ENCODE measurements at places on chromosomes 7 and 10.

GRCh38 chr7:43674559-43675436 lies 54.5 kb downstream of the COA1 start:
- no peak for DNase-seq

- DNase-seq = no peak
Measured at GRCh38 chr7:74586258-74587175, 71.0 kb upstream of the GTF2I start.

GRCh38 chr10:25912866-25913265 lies 21.2 kb upstream of the MYO3A start:
- no peak for DNase-seq

DNA sequence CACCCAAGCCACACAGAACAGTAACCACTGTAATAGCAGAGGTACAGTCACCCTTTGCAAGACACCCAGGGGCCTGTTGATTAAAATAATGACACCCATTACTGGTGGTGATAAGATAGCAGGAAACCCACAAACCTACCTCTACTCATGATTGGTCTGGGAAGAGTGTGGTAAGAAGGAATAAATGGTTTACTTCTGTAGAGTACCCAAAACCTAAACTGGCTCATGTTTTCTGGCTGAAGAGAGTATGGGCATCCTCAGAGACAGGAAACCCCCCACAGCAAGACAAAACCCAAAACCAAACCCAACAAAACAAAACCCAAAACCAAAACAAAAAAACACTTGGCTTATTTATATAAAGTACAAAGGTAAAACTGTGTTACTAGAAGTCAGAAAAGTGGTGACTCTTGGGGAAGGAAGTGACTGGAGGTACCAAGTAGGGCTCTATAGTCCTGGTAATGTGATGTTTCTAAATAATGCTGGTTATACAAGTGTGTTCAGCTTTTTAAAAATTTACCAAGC lies 15.5 kb upstream of the DNAJB12 start:
- no peak for DNase-seq

GRCh38 chr7:112082306-112082705 lies 123.9 kb downstream of the DOCK4 start:
- DNase-seq = no peak

DNA sequence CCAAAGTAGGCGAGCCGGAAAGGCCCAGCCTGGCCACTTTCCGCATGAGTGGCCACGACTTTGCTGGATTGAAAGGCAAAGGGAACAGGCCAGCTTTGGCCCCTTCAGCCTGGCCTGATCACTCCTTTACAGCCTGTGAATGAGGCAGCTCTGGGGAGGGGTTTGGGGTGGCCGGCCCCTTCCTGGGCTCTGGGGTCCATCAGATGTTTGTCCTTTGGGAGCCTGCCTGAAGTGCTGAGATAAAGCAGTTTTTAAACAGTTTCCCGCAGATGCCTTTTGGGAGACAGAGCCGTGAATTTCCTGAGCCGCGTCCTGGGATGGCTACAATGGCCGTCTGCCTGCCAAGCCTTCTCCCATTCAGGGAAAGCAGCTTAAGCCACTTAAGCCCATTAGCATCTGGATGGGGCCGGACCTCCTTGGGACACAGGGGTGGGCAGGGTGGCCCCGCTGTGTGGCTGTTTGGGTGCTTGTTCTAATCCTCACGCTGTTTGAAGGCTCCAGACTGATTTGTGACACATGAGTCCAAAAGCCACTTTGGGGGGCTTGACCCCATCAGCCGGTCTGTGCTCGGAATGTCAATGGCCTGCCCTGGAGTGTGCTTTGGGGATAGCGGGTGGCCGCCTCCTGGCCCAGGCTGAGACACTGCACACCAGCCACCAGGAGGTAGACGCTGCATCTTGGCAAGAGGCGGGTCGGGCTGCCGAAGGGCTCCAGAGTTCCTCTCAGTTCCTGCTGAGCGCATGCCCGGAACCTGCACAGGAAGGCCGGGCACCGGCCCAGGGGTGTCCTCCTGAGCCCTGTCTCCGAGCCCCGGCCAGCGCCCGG lies 38.9 kb downstream of the NKX6-2 start:
- DNase-seq = no peak

DNA sequence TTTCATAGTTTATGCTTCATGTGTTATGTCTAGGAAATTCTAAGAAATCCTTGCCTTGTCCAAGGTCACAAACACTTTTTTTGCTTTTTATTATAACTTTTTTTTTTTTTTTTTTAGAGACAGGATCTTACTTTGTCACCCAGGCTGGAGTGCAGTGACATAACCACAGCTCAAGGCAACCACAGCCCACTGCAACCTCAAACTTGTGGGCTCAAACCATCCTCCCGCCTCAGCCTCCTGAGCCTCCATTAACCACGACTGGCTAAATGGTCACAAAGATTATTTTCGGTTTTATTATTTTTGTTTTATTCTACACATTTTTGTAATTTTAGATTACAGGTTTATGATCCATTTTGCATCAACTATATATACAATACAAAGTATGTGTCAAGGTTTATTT lies 7.1 kb upstream of the FAM204A start:
- DNase-seq = no peak

- DNase-seq = no peak
Measured at GRCh38 chr7:112788778-112789343, 1.3 kb downstream of the TMEM168 start.

DNA sequence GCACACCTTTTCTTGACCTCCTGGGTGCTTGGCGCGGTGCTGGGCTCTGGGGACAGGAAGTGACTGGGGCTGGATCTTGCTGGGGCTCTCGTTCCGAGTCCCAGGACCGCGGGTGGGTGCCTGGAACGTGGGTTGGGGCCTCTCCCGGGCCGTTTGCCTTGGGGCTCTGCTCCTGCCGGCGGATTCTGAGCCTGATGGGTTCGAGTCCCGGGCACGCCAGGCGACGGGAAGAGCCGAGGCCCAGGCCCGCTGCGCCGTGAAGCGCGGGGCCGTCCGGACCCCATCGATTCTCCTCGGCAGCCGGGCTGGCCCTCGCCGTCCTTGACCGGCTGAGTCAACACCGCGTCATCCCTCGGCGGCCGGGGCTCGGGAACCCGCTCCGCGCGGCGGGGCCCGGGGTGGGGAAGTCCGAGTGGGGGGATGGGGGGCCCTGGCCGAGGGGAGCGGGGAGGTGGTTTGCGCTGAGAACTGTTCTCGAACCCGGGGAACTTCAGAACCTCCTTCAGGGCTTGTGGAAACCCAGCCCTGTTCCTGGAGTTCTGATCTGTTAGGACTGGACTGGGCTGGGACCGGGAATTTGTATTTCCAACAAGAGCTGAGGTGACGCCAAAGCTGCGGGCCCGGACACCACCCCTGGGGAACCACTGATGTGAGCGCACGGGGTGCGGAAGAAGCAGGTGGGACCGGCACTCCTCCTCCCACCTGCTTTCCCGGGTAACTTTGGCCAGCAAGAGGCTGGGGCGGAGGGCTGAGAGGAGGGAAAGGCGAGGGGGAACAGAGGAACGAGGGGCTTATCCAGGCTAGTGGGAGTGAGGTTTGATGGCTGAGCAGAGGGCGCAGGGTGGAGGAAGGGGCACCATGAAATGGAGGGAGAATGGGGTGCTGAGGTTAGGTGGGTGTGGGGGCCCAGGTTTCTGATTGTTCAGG lies 6.2 kb downstream of the HHEX start:
- DNase-seq = no peak

- DNase-seq = no peak
Measured at GRCh38 chr7:86958380-86958779, 101.1 kb downstream of the ELAPOR2 start.

- DNase-seq = no peak
Measured at GRCh38 chr7:132226046-132226956, 350.0 kb downstream of the PLXNA4 start.

DNA sequence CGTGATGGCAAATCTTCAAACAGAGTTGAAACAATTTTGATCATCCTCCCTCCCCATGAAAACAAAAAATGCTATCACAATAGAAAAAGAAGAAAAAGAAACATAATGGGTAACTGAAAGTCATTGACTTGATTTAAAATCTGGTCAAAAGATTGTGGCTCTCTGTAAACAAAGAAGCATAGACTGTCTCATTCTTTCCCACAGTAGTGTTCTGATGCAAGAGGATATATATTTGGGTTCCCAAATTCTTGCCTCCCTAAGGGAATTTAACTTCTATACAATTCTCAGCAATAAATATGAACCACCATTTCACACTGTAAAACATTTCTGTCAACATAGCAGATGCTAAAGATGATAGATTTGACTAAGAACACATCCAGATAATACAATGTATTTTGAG lies 32.8 kb upstream of the MEOX2 start:
- no peak for DNase-seq

DNA sequence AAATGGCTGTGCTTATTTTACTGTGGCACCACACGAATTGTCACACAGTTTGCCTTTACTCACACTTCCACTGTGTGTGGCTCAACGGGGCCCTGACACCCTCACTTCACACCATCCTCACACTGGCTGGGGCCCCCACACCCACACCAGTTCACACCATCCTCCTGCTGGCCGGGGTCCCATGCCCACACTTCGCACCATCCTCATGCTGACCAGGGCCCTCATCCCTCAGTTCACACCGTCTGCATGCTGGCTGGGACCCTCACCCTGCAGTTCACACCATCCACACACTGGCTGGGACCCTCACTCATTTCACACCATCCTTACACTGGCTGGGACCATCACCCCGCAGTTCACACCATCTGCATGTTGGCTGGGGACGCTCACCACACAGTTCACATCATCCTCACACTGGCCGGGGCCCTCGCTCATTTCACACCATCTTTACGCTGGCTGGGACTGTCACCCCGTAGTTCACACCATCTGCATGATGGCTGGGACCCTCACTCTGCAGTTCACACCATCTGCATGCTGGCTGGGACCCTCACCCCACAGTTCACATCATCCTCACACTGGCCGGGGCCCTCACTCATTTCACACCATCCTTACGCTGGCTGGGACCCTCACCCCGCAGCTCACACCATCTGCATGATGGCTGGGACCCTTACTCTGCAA lies 36.0 kb downstream of the BRI3 start:
- DNase-seq = no peak

DNA sequence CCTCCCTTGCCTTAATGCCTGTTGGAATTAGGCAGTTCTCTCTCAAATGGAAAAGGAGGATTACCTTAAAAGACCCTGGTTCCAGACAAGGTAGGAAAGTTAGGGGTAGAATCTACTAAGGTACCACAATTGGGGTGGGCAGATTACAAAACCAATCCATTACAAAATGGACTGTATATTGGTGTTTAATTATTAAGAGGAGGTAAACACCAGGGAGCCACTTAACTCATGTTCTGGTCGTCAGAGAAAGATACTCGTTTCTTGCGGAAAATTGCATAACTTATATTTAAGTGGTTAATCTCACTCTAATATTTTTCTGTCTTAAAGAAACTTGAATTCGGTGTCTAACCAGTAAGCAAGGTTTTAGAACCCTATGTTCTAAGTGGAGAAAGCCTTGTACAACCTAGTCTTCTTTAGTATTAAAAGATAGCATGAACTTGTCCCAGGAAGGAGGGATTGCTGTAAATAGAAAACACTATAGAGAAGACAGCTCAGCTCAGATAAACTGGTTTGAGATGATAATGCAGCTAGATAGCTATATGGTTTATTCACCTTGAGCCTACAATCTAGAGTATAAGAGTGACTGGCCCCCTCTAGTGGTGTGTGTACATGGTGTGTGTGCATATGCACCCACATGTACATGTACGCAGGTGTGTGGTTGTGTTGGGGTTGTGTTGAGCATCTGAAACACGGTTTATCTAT lies 58.0 kb upstream of the STRIP2 start:
- DNase-seq = no peak

DNA sequence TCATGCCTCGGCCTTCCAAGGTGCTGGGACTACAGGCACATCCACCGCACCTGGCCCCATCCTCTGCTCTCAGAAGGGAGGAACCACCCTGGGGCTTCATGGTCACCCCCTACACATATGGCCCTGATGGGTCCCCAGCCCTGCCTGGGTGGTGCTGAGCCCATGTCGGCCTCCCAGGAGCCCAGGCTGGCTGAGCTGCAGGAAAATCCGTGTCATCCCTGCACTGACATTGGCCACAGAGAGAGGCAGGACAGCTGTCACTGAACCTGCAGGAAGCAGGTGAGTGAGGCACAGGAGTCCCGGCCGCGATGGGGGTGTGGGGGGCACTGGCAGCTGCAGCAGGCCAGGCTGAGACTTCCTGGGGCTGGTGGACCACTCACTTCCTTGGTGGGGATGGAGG lies 8.0 kb downstream of the GRIFIN start:
- no peak for DNase-seq

GRCh38 chr7:70143075-70144044 lies 545.1 kb downstream of the AUTS2 start:
- no peak for DNase-seq

GRCh38 chr10:100485366-100485765 lies 22.6 kb downstream of the WNT8B start:
- no peak for DNase-seq

DNA sequence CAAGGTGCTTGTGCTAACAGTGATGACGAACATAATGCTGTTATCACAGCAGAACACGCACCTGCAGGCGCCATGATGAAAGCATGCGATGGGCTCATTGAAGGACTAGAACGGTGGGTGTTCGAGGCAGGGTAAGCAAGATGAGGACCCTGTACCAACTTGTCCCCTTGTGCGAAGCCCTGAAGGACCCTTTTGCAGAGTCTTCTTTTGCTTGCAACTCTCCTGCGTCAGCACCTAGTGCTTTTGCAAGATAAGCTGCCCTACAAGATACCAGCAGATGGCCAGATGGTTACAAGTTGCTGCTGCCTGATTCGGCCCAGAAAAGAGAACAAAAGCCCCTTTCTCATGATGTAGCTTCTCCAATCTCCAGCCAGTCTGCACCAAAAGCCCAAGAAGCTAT lies 4.2 kb upstream of the IL15RA start:
- DNase-seq = no peak

DNA sequence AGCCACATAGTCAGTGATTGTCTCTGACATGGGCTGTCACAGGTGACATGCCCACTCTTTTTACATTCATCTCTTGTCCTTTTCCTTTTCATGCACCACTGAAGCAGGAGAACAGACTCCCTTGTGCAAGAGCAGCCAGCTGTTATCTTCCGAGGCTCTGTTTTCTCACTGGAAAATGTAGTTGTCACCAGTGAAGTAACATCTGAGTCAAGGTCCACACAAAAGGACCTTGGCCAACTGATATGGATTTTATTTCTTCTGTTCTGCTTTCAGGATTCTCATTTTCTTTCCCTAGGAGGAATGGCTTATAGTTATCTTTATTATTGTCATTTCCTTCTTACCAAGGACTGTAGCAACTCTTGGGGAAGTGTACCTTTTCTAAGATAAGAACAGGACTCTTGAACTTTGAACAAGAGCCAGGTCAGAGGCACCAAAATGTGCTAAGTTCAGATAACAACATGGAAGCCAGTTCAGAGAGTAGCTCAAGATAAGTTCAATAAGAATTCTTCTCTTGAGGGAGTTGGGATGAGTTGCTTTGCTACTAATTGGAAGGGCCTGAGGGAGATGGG lies 22.7 kb downstream of the AVPI1 start:
- no peak for DNase-seq

GRCh38 chr10:133269367-133269766 lies 7.3 kb downstream of the ADAM8 start:
- DNase-seq = no peak

DNA sequence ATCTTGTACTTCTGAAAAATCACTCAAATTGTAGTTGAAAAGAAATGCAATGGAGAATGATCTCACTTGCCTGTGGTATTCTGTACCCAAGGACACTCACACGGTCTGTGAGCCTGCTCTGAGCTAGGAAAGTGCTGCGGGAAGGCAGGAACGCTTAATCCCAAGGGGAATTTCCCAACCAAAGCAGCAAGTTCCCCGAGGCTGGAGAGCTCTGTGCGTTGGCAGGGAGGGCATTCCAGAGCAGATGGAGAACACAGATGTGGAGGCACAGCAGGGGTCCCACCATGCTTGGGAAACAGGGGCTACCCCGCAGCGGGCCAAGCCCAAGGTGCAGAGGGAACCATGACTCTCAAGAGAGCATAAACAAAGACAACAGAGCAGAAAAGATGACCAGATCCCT lies 13.6 kb downstream of the SVIL start:
- no peak for DNase-seq

Data from activated naive CD4-positive, alpha-beta T cell (primary cell).